ENCODE measurements at places on chromosomes 7 and 10.
A peak's percentile ranks its signal among the peaks of the same experiment; 100 is the strongest.

DNA sequence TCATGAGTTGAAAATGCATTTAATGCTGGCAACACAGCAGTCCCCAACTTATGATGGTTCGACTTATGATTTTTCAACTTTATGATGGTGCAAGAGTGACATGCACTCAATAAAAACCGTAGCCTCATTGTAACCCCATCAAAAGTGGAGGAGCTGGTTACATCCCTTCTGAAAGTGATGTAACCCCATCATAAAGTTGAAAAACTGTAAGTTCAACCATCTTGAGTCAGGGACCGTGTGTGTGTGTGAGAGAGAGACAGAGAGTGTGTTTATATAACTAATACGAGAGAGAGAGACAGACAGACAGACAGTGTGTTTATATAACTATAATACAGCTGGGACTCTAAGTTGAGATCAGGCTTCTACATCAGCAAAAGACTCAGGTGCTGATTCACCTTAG, 21.0 kb downstream of the ANXA11 start:
- no peak for DNase-seq

GRCh38 chr7:125253452-125254190, 324.0 kb upstream of the POT1 start:
- DNase-seq = no peak

DNA sequence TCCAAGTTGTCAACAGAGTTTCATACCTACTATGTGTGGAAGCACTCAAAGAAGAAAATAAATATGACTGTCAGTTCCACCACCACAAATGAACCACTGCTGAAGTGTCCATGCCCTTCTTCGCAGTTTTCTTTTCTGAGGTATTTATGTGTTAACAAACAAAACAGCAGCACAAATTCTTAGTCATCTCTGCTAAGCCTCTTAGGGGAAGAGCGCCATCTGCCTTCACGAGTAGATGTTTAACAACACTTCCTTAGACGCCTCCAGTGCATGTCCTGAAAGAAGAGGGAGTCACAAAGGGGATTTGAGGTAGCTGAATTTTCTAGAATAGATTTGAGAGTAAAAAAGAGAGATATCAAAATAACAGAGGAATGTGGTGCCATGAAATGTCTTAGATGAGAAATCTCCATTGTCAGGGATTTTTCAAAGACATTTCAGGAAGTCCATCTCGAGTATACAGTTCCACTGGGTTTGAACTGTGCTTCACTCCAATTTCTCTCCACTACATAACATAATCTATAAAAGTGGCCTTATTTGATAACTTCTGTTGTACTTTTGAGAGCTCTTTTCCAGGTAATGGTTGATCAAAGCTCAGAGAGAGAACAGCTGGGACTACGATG, 775.3 kb upstream of the POM121L12 start:
- no peak for DNase-seq

GRCh38 chr10:116769368-116769767, 27.0 kb upstream of the HSPA12A start:
- DNase-seq = no peak

GRCh38 chr7:81584667-81585066, 185.2 kb downstream of the HGF start:
- no peak for DNase-seq

- no peak for DNase-seq
Measured at GRCh38 chr7:131773413-131773812, 217.0 kb upstream of the PODXL start.

- no peak for DNase-seq
Measured at GRCh38 chr7:139634087-139634486, 110.6 kb downstream of the CLEC2L start.

DNA sequence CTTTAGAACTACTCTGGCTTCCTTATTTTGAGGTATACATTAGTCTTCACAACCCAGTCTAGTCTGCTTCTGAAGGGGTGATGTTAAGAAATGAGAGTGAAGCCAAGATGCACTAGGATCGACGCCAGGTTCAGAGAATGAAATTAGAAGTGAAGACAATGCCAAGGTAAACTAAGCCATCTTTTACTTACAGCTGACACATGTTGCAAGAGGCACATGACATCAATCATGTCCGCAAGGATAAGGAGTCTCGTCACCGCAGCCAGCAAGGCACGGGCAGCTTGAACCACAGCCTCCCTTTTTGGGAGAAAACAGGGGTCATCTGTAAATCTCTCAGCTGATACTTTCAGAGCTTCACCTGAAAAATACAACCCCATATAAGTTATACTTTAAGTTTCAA, 156.7 kb downstream of the CTNNA3 start:
- DNase-seq = no peak

- no peak for DNase-seq
Measured at GRCh38 chr7:36777062-36777461, 52.8 kb upstream of the AOAH start.

DNA sequence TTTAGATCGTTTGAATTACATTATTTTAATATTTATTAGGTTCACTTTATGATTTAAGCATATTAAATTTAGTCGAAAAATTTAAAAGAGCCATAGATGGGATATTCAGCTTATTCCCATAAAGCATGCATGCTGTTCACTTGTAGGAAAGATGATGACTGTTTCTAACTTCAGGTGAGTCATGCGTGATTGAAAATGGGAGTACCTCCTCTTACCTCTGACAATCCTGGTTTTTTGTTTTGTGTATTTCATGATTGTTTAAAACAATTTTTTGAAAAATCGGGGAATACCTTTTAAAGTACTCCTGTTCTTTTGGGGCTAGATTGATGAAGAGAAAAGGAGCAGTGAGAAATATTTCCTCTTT, 1.4 kb downstream of the TNKS2 start:
- peak; percentile 12 for DNase-seq

DNA sequence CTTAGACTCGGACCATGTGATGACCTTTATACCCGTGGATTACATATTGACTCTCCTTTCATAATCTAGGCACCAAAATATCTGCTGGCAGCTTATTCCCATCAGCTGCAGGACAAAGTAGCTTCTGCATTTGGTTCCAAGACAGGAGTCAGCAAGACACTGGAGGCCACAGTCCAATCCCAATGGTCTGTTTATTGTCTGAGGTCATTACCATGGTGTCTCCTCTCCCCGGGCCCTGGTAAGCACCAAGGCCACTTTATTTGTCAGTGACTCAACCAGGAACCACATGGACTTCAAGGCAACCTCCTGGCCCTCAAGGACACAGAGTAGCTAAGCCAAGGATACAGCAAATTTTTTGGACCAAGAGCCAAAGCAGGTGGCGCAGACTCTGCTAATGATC, 36.1 kb downstream of the KCNMA1 start:
- no peak for DNase-seq

DNA sequence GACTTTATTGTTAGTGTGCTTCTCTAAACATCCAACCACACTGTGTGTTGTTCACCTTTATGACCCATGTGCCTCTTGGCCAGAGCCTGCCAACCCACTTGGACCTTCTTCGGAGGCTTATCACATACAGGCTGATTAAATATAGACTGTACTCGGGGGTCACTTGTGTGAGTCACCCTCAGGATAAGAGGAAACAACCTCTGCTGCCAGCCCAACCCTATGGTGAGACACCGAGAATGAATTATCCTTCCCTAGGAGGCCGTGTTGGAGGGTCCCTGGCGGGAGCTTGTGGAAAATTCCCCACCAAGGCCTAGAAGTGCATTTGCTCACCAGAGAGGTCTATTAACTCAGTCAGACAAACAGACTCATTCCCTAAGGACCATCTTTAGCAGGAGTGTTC, 63.0 kb downstream of the FAS start:
- DNase-seq = peak; percentile 11

GRCh38 chr10:29756451-29756850, 121.7 kb upstream of the SVIL start:
- DNase-seq = no peak

DNA sequence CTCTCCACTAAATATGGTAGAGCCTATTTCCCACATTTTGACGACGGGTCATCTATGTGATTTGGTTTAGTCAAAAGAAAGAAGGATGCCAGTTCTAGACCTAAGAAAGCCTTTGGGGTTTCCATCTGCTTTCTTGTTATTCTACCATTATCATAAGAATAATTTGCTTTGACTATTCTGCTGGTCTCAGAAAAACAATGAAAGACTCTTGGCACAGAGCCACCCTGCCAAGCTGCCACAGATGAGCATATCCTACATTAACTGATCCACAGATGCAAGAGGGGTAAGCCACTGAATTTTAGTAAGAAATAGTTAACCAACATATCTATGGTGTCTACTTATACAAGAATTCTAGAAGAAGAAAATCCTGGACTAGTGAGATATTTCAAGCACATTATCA, 158.6 kb upstream of the MAGI2 start:
- no peak for DNase-seq

GRCh38 chr10:109721453-109722064, 201.8 kb downstream of the XPNPEP1 start:
- DNase-seq = no peak

DNA sequence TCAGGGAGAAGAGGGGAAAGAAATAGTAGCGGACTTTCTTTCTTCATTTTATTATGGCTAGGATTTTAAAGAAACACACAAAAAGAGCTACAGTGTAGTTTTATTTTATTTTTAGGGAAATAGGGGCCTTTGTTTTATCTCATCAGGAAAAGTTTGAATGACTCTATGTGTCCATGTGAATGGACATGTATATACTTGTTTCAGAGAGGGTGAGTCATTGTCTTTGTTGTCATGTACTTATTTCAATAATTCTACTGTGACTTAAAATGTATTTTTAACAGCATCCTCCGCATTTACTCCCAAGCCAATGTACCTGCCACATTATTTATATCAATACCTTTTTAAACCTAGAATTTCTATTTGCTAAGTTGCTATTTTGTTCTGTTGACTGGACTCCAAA, 569.5 kb downstream of the SORCS3 start:
- no peak for DNase-seq

- peak; percentile 68 for DNase-seq
Measured at GRCh38 chr7:7424151-7424873, 111.4 kb downstream of the COL28A1 start.

GRCh38 chr10:60224066-60224705, 165.5 kb downstream of the ANK3 start:
- DNase-seq = no peak

DNA sequence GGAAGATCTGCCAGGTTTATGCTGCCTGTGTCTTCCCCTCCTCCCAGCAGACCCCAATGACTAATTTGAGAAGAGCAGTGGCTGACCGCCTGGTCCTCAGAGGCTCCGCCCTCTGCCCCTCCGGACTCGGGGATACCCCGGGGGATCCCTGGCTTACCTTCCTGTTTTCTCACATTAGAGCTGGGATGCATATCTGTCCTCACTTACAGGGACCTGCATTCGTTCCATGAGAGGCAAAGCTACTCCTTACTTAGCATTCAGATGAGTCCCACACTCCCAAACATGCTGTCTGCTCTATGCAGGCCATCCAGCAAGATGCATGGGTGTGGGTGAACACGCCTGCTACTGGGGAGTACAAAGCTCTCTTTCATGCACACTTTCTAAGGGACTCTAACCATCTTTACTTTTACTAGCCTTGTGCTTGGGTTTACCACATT, 24.0 kb downstream of the VOPP1 start:
- no peak for DNase-seq

DNA sequence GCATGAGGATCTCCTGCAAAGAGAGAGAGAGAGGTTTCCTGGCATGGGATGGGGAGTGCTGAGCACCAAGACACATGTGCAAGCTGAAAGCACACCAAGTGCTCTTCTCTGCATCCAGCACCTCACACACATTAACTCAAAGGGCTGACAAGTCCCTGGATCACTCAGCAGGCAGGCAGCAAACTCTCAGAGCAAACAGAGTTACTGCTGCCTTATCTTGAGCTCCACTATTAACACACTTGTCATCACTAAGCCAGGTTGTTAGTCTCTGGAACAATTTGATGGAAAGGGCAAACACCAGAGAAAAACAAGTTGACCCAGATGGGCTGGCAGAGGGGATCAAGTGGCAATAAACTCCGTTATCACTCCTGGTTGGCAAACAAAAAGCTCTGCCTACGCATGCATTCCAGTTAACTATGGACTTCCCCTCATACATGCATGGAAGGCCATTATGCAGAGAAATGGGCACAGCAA, 349.9 kb downstream of the KCNMA1 start:
- DNase-seq = peak; percentile 64

DNA sequence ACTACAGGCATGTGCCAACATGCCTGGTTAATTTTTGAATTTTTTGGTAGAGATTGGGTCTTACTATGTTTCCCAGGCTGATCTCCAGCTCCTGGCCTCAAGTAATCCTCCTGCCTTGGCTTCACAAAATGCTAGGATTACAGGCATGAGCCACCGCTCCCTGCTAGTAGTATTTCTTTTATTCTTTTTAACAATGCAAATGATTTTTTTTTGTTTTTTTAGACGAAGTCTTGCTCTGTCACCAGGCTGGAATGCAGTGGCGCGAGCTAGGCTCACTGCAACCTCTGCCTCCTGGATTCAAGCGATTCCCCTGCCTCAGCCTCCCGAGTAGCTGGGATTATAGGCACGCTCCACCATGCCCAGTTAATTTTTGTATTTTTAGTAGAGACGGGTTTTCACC, 58.1 kb downstream of the SVIL start:
- no peak for DNase-seq

DNA sequence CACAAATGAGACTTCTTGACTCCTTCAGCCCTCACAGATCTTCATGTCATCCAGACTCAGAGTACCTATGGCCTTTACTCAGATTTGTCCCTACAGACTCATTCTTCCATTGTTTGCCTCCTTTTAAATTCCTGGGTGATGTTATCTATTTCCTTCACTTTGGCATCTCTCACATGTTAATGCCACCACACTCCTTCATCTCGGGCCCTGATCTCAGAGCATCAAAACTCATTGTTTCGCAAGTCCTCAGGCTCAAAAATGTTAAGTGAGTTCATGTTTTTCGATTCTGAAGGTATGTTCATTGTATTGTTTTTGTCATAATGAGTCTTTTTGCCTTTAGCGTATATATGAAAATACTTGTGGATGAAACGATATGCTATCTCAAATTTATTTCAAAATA, 62.3 kb upstream of the AHR start:
- DNase-seq = no peak

DNA sequence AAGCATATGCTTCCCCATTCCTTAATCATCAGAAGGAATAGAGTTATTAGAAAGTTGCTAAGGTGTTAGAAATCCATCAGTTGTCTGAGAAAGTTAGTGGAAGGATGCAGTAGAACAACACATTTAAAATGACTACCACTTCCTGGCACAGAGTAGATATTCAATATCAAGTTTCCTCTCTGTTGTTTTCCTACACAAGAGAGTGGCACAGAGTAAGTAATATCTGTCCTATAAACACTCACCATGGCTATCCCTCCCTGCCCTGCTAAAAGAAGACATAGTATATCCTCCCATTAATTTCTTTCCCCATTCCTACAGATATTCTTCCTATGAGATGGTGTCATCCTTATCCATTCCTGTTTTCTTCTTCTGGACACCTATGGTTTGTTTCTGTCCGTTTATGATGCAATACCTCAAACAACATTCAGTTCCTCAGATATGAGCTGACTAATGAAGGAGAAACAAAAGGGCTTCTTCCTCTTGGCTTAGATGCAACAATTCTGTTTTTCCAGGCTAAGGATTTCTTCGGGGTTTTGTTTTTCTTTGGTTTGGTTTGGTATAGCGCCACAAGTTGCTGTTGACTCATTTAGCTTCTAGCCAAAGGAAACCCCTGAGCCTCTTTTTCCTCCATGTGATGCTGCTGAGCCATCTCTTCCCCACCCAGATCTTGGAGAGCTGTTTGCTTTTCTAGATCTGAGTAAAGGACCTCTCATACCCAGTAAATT, 32.9 kb upstream of the BPGM start:
- DNase-seq = peak; percentile 96

- no peak for DNase-seq
Measured at GRCh38 chr7:90574146-90574819, 21.8 kb upstream of the CDK14 start.

- DNase-seq = no peak
Measured at GRCh38 chr10:128684215-128684614, 558.0 kb upstream of the MKI67 start.

GRCh38 chr10:22652988-22653481, 61.3 kb downstream of the PIP4K2A start:
- DNase-seq = no peak

All from Daoy (cell line).